ENCODE measurements at places on chromosomes 1 and 21.

DNA sequence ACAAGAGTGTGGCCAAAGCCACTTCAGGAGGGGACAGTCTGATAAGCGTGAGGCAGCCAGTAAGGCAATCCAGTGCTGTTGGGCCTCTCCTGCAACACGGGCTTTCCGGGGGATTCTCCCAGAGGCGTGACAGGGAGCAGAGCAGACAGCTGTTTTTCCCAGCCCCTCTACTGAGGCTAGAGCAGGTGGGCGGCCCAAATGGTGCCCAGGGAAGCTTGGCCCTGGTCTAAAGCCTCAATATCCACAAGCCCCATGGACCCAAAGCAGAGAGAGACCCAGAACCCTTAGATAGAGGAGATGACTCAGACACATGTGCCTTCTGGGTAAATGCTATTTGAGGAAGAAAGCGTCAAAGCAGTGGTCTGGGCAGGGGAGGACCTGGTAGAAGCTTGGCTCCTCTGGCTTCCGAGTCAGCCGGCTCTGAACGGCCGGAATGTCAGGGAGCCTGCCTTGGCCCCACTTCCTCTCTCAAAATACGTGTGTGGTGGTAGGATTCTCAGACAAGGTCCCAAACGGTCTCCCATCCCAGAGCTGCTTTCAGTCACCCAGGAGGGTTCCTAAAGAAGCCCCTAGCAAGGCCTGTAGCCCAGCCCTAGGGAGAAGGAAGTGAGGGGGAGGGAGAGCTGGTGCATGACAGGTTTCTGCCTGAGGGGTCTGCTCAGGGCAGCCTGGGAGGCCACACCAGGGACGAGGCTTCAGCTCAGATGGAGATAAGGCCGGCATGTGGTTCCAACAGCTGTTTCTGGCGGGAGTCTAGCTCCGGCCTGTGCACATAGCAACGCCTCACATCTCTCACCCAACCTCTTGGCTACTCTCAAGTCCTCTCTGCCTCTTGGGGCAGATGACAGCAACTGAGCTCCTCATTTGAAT lies 28.8 kb downstream of the PIK3C2B start:
- DNase-seq = no peak

DNA sequence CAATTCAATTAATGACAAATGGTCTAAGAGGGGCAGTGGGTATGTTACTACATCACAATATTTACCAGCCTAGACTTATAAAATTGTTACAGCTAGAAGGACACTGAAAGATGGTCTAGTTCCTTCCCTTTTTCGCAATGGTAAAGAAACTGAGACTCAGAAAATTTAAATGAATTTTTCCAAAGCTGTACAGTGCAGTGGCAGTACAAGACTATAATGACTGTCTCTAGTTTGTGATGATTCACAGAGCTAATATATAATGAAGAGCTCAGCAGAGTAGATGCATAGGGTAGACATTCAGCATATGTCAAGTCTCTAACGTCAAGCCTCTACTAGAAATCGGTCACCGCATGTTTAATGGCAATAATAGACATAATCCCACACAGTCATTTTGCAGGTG lies 4.6 kb downstream of the PLPP3 start:
- no peak for DNase-seq

DNA sequence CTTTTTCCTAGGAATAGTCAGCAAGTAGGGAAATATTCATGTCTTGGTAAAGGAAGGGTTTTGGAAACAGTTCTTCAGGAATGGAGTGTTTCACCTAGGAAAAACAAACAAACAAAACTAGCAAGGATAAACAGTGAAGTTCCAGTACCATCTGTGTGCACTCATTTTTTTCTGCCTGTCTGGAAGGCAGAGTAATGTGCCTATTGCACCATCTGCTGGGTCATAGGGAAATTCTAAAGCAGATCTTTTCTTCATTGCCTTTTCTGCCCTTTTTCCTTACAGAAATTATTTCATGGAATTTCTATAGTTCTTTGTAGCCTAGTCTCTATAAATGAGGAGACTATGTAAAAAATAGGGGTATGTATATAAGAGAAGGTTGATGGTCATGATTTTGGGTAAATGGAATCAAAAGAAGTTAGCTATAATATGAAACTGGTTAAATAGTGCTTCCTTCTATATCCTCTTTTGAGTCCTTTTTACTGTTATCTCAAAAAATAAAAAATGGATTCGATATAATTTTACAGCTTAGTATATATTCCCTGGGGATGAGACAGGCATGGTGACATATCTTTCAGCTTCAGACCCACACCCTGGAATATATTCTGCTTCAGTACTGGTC lies 3.4 kb upstream of the HRNR start:
- no peak for DNase-seq

DNA sequence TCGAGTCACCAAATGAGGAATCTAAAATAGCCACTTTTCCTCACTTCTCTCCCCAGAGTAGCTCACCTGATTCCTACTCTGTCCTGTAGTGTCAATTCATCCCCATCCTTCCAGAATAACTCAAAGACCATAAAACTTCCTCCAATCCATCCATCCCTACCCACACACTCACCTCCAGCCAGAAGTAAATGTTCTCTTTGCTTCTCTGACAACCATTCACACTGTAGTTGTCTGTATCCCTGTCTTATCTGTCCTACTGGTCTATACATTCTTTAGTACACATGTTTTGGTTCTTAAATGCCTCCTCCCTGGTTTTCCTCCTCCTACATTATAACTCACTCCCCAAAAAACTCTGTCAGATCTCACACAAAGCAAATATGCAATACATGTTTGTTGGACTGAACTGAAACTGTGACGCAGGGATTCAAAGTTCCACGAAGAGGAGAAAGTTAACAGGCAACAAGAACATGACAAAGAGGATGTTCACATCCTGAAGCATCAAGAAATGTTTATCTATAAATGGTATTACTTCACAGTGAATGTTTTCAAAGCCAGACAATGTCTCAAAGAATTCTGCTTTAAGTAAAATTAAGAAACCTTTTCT lies 11.0 kb downstream of the TP53BP2 start:
- DNase-seq = no peak

- no peak for DNase-seq
Observed at GRCh38 chr1:226576601-226577000, 28.0 kb downstream of the STUM start.

GRCh38 chr21:42003051-42003461 lies 7.1 kb downstream of the ZBTB21 start:
- DNase-seq = no peak

DNA sequence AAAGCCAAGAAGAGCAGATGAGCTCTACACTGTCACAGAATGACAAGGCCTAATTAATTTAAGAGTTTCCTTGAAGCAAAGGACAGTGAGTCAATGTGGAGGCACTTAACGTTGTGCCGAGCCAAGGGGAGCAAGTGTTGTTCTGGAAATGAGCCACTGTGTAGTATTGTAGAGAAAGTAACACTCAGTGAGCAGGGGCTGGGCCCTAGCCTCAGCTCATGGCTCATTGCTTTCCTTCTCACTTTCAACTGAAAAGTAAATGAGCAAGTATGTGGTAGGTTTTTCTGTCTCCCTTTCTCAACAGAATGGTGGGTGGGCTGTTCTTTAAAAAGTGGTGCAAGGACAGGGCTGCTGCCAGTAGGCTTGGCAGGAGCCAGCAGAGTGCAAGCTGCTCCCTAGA lies 11.8 kb upstream of the KIAA0040 start:
- no peak for DNase-seq

DNA sequence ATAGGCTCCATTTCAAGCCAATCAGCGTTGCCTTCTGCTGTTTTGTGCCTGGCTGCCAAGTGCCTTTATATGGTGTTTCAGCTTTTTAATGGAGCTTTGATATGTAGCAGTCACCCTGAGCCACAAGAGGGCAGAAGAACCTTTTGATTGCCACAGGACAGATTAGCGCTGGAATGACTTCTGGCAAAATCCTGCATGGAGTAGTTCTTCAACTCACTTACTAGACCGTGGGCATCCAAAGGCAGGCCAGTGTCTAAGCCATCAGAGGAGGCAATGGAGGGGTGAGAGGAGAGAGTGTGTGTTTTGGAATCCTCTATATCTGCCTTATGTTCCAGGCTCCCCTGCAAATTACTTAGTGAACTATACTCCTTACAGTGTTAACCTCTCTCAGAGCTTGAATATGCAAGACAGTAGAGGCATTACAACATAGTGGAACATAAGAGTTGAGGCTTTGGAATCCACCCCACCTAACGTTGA lies 56.2 kb downstream of the ST3GAL3 start:
- DNase-seq = peak; percentile 31

DNA sequence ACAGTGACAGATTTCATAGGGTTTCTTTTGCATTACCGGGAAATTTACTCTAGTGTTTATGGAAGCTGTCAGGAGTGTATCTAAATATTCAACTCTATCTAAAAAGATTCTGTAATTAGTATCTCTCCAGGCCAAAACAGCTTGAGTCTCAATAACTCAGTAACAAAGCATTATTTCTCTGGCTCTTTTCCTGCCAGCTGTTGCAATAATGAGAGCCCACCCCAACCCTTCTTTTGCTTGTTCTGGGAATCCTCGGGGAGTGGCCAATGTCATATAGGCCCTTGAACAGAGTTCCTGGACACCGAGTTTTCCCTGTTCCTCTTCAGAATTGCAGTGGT lies 120.1 kb upstream of the SGIP1 start:
- DNase-seq = no peak

- no peak for DNase-seq
Observed at GRCh38 chr1:91891969-91892368, 6.0 kb upstream of the TGFBR3 start.

DNA sequence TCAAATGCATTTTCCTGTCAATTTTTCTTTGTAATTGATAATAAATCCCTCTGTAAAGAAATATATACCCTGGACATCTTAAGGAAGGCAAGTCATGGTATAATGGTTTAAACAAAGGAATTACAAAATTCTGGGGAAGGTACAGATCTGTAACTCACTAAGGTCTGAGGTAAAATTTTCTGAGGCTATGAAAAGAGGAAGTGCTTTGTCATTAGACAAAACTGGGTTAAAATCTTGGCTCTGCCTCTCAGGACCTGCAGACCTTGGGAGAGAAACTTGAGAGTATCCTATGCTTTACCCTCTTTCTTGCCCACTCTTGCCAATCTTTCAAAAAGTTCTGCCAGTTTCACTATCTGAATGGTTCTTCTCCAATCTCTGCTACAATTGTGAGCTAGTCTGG lies 26.8 kb upstream of the BEND5 start:
- DNase-seq = no peak

DNA sequence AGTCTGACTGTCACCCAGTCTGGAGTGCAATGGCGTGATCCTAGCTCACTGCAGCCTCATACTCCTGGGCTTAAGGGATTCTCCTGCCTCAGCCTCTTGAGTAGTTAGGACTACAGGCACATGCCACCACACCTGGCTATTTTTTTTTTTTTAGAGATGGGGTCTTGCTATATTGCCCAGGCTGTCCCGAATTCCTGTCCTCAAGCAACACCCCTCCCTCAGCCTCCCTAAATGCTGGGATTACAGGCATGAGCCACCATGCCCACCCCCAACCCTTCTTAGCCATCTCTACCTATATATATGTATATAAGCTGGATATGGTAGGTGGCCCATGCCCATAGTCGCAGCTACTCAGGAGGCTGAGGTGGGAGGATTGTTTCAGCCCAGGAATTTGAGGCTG lies 13.4 kb upstream of the SLC25A44 start:
- DNase-seq = no peak
